Hepatocyte (in vitro differentiated cells): ENCODE measurements at places on chromosomes 7 and 10. TPM values are rescaled to one million over a fixed set of nuclear protein-coding genes. Genes with fewer than 3 reads are reported as not detected.

DNA sequence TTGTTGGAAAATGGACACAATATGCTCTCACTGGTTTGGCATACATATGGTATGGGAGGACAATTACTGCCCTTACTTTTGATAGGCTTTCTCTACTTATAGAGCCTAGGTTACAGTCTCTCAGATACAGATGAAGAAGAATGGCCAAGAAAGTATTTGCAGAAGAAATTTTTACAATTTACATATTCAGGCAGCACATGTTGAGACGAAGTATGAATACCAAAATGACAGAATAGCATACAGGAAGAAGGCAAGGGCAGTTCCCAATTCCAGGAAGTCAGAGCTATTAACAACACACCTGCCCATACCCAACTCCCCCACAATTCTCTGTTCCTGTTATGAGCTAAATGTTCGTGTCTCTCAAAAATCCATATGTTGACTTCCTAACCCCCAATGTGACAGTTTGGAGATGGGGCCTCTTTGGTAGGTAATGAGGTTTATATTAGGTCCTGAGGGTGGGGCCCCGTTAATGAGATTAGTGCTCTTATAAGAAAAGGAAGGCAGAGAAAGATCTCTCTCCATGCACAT lies 67.8 kb downstream of the DOCK4 start:
- no peak for DNase-seq

- peak; percentile 38 for DNase-seq
These were observed 1.6 kb downstream of the MSRB2 start for GRCh38 chr10:23096802-23097549.

Gene HOXA6
- polyA plus RNA-seq: 0.16 and 0.23 TPM in 2 replicates

Gene COL13A1
- 5.8 and 8.5 TPM in 2 replicates for polyA plus RNA-seq

Gene KCP
- polyA plus RNA-seq: 2.4 and 3.3 TPM in 2 replicates

- DNase-seq: no peak
These were observed 89.2 kb downstream of the RBM20 start for GRCh38 chr10:110733218-110733952.

Gene TET1
- 2.4 and 3.2 TPM in 2 replicates for polyA plus RNA-seq

DNA sequence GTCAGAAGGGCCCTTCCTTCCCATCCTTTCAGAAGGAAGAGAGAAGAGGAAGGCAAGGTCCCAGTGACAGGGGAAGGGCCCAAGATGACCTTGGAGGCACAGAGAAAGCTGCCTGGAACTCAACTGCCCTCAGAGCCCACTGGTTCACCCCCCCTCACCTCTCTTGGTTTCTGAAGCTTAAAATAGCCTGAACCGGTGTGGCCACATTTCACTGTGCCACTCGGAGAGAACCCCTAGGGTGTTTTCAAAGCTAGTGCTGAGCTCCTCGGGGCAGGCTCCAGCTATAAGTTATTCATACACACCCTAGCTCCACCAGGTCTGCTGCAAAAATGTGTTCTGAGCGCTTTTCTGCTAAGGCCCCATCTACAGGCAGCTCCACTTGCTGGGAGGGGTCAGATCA lies 60.9 kb upstream of the ADRB1 start:
- DNase-seq: peak; percentile 49
